Activated T-cell treated with anti-CD3 and anti-CD28 coated beads, Interleukin-2, amount 50 U/mL, for 72 hours (primary cell): ENCODE measurements at places on chromosomes 6 and 20. TPM values are rescaled to one million over a fixed set of nuclear protein-coding genes. Genes with fewer than 3 reads are reported as not detected.
A peak's percentile ranks its signal among the peaks of the same experiment; 100 is the strongest.

The ETV7 gene
- 1.4 TPM for total RNA-seq

GRCh38 chr20:43954704-43955061, 40.0 kb downstream of the TOX2 start:
- peak; percentile 49 for DNase-seq
- peak overlapping the region; percentile 66 for H3K4me3 ChIP-seq
- peaks cover 13% of the 10 kb centered on the region for H3K36me3 ChIP-seq
- H3K27ac ChIP-seq = peak overlapping the region; percentile 16

- peaks cover 5% of the 10 kb centered on the region for H3K27me3 ChIP-seq
- no peak overlapping the region for H3K27ac ChIP-seq
- no peak for DNase-seq
These were observed 222.4 kb downstream of the TSHZ2 start for GRCh38 chr20:53194306-53195290.

- H3K36me3 ChIP-seq = no peaks in the 10 kb centered on the region
- peak overlapping the region; percentile 86 for H3K27ac ChIP-seq
- H3K4me1 ChIP-seq = peaks cover 56% of the 10 kb centered on the region
- no peaks in the 10 kb centered on the region for H3K27me3 ChIP-seq
- DNase-seq = no peak
These were observed 373.1 kb downstream of the ESR1 start for GRCh38 chr6:152180601-152181000.

- H3K4me3 ChIP-seq = no peak overlapping the region
- peaks cover 33% of the 10 kb centered on the region for H3K4me1 ChIP-seq
- H3K36me3 ChIP-seq = peaks cover 4% of the 10 kb centered on the region
- peaks cover 51% of the 10 kb centered on the region for H3K27me3 ChIP-seq
These were observed 127.0 kb downstream of the CEBPB start for GRCh38 chr20:50317609-50318008.

GRCh38 chr6:1047981-1048541, 263.8 kb upstream of the FOXQ1 start:
- no peak overlapping the region for H3K4me3 ChIP-seq
- DNase-seq = no peak
- no peaks in the 10 kb centered on the region for H3K36me3 ChIP-seq
- H3K27ac ChIP-seq = no peak overlapping the region
- H3K4me1 ChIP-seq = peaks cover 5% of the 10 kb centered on the region
- H3K27me3 ChIP-seq = peaks cover 60% of the 10 kb centered on the region

GRCh38 chr6:129370268-129370916, 339.6 kb downstream of the ARHGAP18 start:
- no peaks in the 10 kb centered on the region for H3K36me3 ChIP-seq
- DNase-seq = peak; percentile 32
- H3K27me3 ChIP-seq = no peaks in the 10 kb centered on the region
- H3K27ac ChIP-seq = no peak overlapping the region
- peak overlapping the region; percentile 47 for H3K4me3 ChIP-seq
- H3K4me1 ChIP-seq = peaks cover 17% of the 10 kb centered on the region

- peaks cover 5% of the 10 kb centered on the region for H3K36me3 ChIP-seq
- H3K4me3 ChIP-seq = peak within 1 kb of the TSS; percentile 92
- peak within 1 kb of the TSS; percentile 78 for H3K27ac ChIP-seq
- H3K27me3 ChIP-seq = peaks cover 6% of the 10 kb centered on the region
These were observed at the start of gene SERAC1 for GRCh38 chr6:158168040-158168289. TSS of gene SERAC1 (minus strand) at chr6:158168262. CDS start at chr6:158158363, 9,899 bp downstream.

DNA sequence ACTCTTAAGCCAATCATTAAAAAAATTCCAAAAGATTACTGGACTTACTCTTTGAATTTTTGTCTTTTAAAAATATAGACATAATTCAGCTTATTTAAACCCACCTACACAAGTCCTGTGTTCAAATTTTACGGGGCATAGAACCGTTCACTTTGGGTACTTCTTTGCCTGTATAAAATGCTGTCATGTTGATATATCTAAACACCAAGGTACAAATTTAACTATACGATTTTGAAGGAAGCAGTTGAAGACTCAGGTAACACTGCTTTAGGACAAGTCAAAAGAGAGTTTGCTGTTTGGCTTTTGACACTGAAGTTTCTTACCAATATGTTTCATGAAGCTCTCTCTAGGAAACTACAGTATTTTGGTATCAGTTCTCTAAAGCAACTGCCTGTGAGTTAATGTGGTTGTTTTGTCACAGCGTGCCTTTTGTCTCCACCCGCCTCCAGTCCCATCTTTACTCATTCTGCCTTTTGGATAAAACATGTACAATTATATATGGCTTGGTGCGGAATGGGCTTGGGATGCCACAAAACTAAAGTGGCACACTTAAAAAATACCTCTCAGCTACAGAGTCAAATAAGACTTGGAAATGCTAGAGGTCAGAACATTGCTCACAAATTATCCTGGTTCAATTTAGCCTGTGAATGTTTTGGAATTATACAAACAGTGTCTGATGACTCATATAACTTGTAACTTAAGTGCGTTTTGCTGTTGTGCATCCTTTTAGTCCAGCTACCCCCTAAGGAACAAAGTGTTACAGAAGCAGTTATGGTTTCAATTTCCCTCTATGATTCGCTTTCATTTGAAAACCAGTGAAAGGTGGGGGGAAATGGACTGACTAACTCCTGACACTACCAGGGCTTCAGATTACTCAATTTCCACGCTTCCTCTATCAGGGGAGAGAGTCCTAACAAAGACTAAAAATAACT, 38.7 kb downstream of the RGS17 start:
- no peak for DNase-seq
- H3K4me1 ChIP-seq = peaks cover 9% of the 10 kb centered on the region
- no peak overlapping the region for H3K4me3 ChIP-seq
- no peak overlapping the region for H3K27ac ChIP-seq
- H3K27me3 ChIP-seq = peaks cover 9% of the 10 kb centered on the region
- no peaks in the 10 kb centered on the region for H3K36me3 ChIP-seq

- no peaks in the 10 kb centered on the region for H3K36me3 ChIP-seq
- H3K4me1 ChIP-seq = no peaks in the 10 kb centered on the region
- H3K27me3 ChIP-seq = no peaks in the 10 kb centered on the region
These were observed 1355.1 kb upstream of the CITED2 start for GRCh38 chr6:140729521-140729920.

- DNase-seq = no peak
- no peak overlapping the region for H3K27ac ChIP-seq
- no peak overlapping the region for H3K4me3 ChIP-seq
- peaks cover 14% of the 10 kb centered on the region for H3K36me3 ChIP-seq
- H3K27me3 ChIP-seq = no peaks in the 10 kb centered on the region
- H3K4me1 ChIP-seq = no peaks in the 10 kb centered on the region
These were observed 81.4 kb downstream of the SERAC1 start for GRCh38 chr6:158086504-158087223.

DNA sequence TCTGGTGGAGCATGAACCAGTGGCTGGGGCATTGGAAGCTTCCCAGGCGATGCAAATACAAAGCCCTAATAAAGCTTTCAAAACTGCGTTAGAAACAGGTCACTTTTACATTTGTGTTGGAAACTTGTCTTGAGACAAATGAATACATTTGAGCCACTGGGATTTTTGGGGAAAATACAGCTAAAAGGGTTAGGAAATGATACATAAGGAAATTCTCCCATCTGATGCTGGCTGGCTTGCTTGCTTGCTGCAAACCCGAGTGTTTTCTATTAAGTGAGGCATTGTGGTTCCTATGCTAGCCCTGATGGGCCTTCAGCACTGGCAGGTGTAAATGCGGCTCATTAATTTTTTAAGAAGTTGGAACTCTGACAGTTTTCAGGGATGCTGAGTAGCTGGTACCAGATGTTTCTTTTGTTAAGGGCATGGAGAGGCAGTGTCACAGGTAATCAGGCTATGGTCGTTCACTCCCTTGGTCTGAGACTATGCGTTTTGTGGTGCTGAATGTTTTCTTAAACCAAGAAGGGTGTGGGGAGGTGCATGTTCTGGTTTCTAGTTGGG, 35.2 kb downstream of the RREB1 start:
- H3K36me3 ChIP-seq = no peaks in the 10 kb centered on the region
- H3K4me1 ChIP-seq = peaks cover 89% of the 10 kb centered on the region
- no peak overlapping the region for H3K27ac ChIP-seq
- peak overlapping the region; percentile 49 for H3K4me3 ChIP-seq
